ENCODE measurements at places on chromosomes 1 and 21.

DNA sequence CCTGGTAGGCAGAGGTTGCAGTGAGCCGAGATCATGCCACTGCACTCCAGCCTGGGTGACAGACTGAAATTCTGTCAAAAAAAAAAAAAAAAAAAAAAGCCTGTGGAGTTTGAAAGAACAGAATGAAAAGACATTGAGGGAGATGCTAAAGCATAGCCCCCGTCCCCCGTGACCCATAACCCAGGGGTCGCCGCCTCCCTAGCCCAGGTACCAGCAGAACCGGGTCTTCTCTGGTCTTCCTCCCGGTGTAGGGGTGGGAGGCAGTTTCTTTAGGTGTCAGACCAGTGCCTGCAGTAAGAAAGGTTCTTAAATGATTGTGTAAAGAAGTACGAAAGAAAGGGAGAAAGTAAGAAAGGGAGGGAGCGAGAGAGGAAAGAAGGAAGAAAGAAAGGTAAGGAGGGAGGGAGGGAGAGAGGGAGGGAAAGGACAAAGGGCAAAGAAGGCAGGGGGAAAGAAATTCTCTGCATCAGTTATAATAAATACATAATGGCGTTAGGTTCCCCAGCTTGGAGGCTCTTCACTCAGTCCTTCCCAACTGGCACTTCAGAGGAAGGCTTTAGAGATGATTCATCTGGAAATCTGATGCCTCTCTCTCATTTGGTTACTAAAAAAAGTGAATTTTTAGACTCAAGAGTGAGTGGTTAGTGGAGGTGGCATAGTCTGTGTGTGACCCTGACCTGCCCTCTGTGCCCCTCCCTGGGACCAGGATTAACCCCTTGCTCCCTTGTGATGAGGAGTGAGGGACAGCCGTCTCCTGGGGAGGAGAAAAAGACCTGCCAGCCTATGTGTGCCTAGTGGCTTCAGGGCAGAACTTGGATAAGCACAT, 1.1 kb downstream of the IL24 start:
- DNase-seq: no peak

DNA sequence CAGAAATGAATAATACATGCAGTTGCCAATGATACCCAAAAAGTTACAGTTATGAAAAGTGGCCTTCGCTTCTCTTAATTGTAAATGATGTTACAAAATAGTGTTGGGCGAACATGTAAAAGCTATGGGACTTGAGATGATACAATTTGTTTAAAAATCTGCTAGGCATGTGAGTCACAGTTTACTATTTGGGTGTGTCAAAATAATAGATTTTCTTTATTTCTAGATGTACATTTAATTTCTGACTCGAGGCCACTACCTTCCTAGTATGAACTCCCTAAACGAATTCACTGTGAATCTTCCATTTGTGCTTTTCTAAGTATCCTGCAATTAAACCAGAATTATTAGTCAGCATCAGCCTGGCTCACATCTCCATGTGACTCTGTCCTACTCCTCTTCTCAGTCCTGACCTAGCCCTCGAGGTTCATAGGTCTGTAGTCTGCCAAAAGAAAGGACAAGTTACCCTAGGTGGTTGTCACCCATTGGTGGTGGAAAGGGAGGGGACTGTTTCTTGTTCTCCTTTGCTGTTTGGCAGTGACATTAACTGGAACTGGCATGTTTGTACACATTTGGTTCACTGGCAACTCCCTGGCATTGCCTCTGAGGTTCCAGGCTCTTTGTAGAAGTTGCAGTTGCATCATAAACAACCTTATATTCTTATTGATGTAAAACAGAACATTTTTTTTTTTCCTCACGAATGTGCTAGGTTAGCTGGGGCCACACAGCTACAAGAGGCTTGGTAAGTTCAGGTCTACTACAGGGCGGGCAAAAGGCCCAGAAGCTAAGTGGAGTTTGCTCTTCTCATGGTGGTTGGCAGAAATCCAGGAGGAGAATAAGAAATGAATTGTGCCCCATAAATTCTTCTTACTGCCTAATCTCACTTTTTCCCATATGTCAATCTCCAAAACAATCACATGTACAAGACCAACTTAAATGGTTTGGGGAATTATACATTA, 746.5 kb upstream of the ADAMTS5 start:
- DNase-seq: no peak

- DNase-seq: no peak
Observed at GRCh38 chr1:22018583-22019559, 17.4 kb downstream of the CELA3A start.

DNA sequence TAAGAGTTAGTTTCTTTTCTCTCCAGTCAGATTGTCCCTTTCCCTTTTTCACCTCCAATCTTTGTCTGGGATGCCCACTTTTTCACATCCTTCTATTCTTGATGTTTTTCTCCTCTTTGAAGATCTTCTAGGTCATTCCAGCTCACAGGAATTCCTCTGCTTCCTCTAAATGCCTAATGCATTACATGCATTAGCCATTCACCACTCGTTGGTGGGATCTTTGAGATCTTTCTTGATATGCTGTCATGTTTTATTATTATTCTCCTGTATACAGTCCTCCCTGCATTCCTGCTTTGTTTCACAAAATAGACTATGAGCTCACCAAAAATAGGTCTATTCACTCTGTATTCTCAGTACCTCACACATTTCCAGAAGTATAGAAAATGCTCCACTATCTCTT, 129.0 kb downstream of the LYPLAL1 start:
- no peak for DNase-seq

- no peak for DNase-seq
Observed at GRCh38 chr1:111906816-111907215, 82.7 kb downstream of the KCND3 start.

GRCh38 chr1:202073206-202073605, 49.5 kb upstream of the GPR37L1 start:
- no peak for DNase-seq

DNA sequence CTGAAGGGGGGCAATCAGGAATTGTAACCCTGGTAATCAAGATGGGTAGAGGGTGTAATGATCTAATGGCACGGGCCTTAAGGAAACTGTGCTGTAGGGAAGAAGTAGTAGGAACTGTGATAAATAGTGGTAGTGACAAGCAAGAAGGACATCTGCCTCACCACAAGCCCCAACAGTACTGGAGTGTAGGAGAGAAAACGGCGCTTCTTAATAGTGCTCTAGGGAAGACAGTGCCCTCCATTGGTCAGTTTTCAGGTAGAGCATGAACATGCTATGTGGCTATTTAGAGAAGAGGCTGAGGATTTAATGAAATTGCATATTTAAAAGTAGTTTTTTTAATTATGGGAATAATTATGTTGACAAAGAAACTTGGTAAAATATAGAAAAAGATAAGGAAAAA, 32.2 kb downstream of the SLC30A7 start:
- no peak for DNase-seq

DNA sequence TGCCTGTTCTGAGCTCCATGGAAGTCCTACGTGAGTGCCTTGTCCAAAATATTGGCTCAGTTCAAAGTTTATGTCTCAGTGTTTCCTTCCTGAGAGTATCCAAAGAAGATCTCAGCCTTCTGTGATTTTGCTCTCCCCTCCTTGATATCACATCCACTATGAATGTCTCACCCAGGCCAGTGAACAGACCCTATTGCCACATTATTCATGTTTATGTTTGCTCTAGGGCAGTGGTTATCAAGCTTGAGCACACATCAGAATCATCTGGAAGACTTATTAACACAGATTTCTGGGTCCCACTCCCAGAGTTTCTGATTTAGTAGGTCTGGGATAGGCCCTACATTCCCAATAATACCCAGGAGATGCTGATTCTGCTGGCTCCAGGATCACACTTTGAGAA, 145.0 kb upstream of the FGGY start:
- no peak for DNase-seq

- peak; percentile 18 for DNase-seq
Observed at GRCh38 chr1:14165371-14165801, 433.1 kb upstream of the KAZN start.

- no peak for DNase-seq
Observed at GRCh38 chr21:36701756-36702621, 3.1 kb downstream of the SIM2 start.

DNA sequence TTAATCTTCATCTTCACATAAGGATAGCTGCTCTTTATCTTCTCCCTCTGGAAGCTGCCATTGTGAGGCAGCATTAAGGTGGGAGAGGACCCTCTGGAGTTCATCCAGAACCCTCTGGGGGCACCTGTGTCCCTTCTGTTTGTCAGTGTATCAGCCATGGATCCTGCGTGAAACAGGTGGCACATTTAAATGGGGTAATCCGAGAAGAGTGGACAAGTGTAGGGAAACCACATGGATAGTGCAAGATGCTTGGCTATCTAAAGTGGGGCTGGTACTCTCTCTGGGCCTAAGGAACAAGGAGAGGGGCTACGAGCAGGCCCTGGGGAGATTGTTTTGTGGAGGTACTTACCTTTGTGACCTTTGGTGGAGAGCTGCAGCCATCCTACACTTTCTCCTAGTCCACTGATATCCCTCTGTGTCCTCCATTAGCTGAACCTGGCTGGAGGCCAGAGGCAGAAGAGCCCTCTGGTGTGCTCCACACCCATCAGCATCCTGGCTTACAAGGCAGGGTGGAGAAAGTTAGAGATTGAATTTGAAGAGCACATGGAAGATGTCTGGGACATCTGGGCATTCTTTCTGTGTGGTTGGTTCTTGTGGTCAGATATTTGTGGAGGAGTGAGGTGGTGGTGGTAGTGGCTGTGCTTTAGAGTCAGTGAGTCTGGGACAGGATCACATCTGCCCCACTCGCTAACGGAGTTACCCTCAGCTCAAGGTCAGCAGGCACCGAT, 117.7 kb downstream of the FGGY start:
- DNase-seq: no peak

GRCh38 chr21:44684077-44684476, 2.1 kb upstream of the KRTAP12-1 start:
- DNase-seq: no peak

DNA sequence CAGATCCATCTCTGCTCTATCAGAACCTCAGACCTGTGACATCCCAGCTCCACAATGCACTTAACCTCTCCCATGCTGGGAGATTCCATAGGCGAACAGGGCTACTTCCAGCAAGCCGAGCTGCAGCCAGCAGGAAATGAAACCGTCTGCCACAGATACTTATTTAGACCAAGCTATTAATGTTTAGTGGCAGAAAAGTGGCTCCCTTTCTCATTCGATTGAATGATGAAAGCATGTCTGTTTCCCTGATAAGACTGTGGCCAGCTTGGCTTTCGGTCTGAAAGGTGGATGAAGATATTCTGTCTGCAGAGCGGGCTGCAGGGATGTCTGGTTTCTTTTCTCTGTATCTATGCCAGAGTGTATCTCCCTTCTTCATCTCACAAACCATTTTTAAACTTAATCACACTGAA, 146.4 kb downstream of the GREM2 start:
- DNase-seq: no peak

GRCh38 chr1:9784508-9785133, 39.1 kb downstream of the CLSTN1 start:
- DNase-seq: peak; percentile 38

GRCh38 chr1:66055092-66055491, 262.4 kb downstream of the PDE4B start:
- no peak for DNase-seq
